T-helper 22 cell (primary cell): ENCODE measurements at places on chromosomes 2 and 18.

DNA sequence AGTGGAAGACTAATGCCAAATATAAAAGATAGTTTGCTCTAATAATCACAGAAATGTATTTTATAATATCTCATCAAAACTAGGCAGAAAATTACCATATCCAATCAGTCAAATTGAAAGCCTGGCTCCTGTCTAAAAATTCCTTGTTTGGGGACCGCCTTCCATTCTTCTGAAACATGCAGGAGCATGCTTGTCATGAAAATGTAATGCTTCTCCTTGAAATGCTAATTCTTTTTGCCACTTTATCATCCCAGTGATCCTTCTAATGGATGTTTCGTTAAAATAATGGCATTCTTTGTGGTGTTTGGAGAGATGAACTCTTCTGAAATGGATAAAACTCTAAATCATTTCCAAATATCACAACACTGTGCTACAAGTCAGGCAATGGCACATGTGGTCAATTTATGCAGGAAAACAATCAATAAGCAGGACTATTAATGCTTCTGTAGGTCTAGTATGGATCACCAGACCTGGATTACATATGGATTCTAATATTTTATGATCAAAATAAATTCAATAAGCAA lies 1039.1 kb upstream of the NXPH2 start:
- DNase-seq, result no peak

DNA sequence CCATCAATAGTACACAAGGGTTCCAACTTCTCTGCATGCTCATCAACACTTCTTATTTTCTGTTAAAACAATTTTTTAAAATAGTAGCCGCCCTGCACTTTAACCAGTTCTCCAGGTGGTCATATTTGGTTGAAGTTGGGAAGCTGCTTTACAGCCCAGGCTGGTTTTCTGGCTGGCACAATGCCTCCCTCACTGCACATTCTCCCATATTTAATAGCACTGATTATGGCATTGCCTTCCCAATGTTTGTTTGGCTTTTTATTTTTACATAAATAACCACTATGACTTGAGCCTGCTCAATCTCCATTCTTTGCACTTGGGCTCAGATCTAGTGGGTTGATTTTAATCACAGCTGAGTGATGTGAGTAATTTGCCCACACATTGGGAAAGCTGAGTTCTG lies 111.9 kb upstream of the MAP4K3 start:
- no peak for DNase-seq

GRCh38 chr18:32576296-32576916 lies 105.7 kb upstream of the GAREM1 start:
- no peak for DNase-seq

DNA sequence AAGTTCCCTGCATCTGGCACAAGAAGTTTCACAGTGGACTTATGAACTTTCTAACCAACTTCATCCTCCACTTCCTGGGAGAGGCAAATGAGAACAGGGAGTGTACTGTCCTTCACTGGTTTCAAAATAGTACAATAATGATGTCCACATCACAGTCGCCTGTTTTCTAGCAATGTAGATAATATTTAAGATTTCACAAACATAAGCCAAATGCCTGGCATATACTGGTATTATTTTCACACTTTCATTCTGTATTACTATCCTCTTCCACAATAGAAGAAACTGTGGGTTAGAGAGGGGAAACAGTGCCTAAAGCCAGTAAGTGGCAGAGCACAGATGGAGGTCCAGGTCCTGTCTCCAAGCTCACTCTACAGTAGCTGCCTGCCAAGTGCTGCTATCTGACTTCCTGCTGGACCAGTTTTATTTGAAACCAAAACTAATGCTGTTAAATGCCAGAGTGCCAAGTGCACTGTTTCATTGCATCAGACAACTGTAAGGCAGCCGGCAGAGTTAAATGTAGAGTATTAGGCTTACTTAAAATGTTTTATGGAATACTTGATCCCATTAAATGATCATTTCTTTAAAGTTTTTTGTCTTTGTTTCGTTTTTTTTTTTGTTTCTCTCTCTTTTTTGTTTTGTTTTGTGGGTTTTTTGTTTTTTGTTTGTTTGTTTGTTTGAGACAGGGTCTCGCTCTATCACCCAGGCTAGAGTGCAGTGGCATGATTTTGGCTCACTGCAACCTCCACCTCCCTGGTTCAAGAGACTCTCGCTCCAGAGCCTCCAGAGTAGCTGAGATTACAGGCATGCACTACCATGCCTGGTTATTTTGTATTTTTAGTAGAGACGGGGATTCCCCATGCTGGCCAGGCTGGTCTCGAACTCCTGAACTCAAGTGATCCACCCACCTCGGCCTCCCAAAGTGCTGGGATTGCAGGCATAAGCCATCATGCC lies 15.1 kb downstream of the COBLL1 start:
- DNase-seq, result no peak

GRCh38 chr18:22221350-22221749 lies 52.0 kb downstream of the GATA6 start:
- no peak for DNase-seq

- no peak for DNase-seq
These were observed 141.3 kb upstream of the IL1R2 start for GRCh38 chr2:101850450-101850849.

- no peak for DNase-seq
These were observed 72.1 kb upstream of the ZFP36L2 start for GRCh38 chr2:43298500-43298899.

- DNase-seq, result no peak
These were observed 61.4 kb downstream of the LRP1B start for GRCh38 chr2:142069251-142069888.

GRCh38 chr18:23938043-23938756 lies 76.4 kb upstream of the TTC39C start:
- DNase-seq, result no peak

GRCh38 chr2:48844417-48845155 lies 89.1 kb upstream of the LHCGR start:
- DNase-seq, result no peak

GRCh38 chr2:119702203-119702917 lies 23.4 kb downstream of the TMEM177 start:
- DNase-seq, result no peak

GRCh38 chr18:50870138-50870845 lies 8.6 kb upstream of the ME2 start:
- no peak for DNase-seq

- DNase-seq, result no peak
These were observed 5.1 kb downstream of the FIGLA start for GRCh38 chr2:70785137-70785911.

DNA sequence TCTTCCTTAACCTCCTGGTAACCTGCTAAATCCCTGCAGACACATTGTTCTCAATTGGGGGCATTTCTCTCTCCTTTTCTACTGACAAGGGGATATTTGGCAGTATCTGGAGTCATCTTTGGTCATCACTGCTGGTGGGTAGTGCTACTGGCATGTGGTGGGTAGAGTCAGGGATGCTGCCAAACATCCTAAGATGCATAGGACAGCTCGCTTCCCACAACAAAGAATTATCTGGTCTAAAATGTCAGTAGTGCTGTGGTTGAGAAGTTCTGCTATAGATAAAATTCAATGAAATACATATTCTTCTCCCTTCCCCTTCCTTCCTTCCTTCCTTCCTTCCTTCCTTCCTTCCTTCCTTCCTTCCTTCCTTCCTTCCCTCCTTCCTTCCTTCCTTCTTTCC lies 18.7 kb upstream of the LHCGR start:
- no peak for DNase-seq

DNA sequence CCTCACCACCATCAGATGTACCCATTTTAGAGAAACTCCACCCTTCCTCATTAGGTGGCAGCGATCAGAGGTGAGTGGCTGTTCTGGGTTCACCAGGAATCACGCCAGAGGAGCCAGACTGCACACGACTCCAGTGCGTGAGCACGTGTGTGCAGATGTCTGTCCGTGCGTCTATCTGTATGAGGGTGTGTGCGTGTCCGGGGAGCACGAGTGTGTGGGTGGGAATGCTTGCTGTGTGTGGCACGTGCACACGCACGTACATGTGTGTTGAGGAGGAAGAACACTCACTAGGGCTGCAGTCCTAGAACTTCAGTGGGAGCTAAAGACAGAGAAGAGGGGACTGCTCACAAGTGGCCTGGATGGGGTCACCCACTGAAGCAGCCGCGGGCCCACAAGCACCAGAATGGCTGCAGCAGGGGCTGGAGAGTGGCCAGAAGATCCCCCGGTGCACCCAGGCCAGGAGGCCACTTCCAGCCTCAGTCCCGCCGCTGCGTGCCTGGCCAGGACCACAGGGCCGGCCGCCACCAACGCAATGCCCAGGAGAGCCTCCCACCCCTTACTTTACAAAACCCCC lies 13.9 kb downstream of the HDAC4 start:
- no peak for DNase-seq

DNA sequence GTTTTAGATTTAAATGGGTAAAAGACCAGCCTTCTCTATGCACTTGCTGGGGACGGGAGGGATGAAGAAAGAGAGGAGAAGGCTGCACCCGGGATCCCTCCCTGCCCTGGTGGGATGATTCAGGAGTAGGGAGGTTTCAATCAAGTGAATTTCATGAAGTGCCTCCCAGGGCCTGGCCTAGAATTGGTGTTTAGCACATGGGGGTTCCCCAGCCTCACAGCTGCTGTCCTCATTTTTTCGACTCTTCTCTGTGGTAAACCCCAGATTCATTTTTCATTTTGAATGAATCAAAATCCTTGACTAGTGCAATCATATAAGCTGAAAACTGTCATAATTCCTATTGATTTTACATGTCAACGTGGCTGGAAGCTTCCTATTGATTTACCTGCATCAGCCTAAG lies 81.1 kb downstream of the LPIN1 start:
- no peak for DNase-seq
